ENCODE measurements at places on chromosomes 16 and 17.
A peak's percentile ranks its signal among the peaks of the same experiment; 100 is the strongest.

DNA sequence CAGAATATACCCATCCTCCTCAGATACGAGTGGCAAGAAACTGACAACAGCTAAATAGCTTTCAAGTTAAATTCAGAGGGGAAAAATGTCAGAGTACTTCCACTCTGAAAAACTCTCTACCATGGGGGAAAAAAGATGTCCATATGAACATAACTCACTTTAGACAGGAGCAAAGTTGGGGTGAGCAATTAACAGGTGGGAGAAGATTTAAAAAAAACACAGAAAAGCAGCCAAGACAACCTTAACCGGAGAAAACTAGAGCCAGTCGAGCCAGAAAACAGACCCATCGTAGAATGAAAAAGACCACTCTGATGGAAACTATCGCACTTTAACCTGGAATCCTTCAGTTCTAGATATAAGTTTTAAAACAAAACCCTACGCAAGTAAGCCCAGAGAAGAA lies 833 bp downstream of the TERF2 start:
- no peak for DNase-seq

GRCh38 chr17:32814836-32815235 lies 62.1 kb downstream of the MYO1D start:
- no peak for DNase-seq

GRCh38 chr16:81277541-81278080 lies 37.2 kb upstream of the GAN start:
- DNase-seq: no peak

- no peak for DNase-seq
Observed at GRCh38 chr17:35560703-35561102, at the start of gene SLFN14. SLFN14 (minus strand) TSS chr17:35560819; CDS start chr17:35558062, 2,757 bp downstream.

GRCh38 chr17:40399185-40399584 lies 18.5 kb downstream of the TOP2A start:
- peak; percentile 32 for DNase-seq

DNA sequence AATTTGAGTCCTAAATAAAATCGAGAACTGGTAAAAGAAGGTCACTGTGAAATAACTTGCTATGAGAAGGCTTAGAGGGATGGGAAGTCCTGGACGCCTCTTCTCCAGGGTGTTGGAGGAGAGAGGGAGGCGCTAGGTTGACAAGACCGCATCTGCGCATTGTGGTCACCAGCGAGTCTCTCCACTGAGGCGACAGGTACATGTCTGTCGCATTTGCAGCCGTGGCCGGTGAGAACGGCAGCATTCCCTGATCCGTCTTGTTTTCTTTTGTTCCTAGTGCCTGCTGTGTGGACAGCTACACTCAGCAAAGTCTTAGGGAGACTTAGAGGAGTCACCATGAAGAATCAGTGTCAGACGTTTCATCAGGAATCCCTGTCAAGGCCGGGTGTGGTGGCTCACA lies 8.1 kb upstream of the ATP6V0C start:
- DNase-seq: no peak

GRCh38 chr17:58632324-58633314 lies 59.2 kb downstream of the TEX14 start:
- DNase-seq: no peak

DNA sequence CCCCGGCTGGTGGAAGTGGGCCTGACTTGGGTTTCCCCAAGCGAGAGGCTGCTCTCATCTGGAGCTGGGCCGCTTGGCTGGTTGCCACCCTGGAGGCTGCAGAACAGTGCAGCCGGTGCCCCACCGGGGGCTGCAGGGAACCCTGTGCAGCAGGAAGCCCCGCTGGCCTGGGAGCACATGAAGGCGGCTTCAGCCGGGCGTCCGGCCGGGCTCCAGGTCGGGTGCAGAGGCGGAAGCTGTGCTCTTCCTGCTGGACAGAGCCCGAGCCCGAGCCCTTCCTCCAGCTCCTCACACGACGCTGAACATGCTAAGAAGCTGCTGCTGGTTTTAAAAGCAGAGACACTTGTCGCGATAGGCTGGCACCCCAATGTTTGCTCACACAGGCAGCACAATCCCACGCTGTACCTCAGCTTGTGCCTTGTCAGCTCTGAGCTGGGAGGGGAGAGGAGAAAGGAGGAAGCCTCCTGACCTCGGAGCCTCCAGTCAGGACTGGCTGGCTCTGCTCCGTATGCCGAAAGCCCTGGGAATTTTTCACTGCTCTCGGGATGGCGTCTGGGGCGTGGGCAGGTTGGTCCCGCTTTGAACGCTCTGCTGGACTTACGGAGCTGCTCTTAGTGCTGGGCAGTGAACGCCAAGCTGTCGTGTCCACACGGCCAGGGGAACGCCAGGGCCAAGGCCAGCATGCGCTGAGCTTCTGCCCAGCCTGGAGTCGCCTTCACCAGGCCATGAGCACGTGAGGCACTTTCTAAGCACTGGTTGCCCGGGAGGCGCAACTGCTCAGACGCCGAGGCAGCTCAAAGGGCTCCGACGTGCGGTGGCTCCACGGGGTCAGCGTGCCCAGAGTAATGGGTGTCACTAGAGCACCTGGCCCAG lies 8.8 kb downstream of the CDK5R1 start:
- no peak for DNase-seq

DNA sequence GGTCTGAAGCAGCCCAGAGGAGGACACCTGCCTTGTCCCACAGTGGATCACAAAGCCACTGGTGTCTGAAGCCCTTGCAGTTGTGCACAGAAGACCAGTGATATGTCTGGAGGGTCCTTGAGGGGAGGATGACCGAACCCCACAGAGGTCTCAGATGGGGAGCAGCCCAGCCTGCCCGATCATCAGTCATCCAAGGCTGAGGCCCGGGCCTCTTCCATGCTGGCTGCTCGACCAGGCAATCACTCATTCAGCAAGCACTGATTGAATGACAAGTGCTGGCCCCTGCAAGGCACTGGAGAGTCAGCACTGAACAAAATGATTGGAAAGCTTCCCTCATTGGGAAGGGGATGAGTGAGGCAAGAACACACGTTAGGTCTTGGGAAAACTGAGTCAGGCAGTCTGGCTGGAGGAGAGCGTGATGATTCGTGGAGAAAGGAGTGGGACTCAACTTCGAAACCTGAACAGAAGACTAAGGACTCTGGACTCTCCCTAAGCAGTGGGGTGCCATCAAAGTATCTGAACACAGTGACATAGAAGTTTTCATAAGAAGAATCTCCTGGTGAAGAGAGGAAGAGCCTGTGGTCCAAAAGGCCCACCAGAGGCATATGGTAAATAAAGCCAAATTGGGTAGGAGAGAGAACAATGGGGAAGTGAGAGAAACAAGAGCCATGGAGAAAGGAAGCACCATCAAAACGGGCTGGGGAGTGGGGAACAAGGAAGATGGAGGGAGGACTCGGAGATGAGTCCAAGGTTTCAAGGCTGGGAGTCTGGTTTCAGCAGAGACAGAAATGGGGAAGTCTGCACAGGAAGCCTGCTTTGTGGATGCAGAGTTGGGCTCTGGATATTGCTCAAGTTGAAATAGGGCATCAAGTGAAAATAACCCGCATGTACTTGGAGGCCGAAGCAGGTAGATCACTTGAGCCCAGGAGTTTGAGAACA lies 10.2 kb downstream of the PIK3R5 start:
- DNase-seq: no peak

GRCh38 chr17:81681672-81682071 lies 1.9 kb downstream of the ARL16 start:
- DNase-seq: peak; percentile 96

GRCh38 chr17:38428112-38428642 lies at the start of gene ARHGAP23:
ARHGAP23 (plus strand) TSS chr17:38428464; CDS start chr17:38428486, 22 bp downstream.
- peak; percentile 13 for DNase-seq

- peak; percentile 80 for DNase-seq
Observed at GRCh38 chr16:2054543-2055245, 6.9 kb downstream of the TSC2 start.

DNA sequence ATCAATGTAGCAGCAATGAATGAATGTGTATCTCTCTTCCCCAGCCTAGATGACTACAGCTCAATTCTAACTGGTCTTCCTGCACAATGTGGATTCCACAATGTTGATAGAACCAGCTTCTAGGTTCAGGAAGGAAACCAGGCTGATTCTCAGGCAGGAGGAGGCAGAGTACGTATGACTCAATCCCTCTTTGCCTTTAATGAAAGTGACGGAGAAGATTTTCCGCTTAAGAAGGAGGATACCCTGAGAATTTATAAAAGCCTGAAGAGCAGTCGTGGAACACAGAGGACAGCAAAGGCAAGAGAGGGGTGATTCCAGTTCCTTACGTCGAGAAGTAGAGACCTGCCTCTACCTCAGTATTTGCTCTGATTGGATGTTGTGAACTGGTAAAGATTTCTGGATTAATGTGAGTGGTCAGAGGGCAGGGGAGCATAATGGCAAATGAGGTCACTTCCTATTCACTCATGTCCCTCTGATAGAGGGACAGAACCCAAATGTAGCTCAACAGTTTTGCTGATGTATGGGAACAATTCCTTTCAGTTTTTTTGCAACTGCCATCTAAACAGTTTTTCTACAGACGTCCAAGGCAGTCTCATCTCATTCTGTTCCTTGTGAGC lies 15.0 kb upstream of the SLC16A11 start:
- no peak for DNase-seq

DNA sequence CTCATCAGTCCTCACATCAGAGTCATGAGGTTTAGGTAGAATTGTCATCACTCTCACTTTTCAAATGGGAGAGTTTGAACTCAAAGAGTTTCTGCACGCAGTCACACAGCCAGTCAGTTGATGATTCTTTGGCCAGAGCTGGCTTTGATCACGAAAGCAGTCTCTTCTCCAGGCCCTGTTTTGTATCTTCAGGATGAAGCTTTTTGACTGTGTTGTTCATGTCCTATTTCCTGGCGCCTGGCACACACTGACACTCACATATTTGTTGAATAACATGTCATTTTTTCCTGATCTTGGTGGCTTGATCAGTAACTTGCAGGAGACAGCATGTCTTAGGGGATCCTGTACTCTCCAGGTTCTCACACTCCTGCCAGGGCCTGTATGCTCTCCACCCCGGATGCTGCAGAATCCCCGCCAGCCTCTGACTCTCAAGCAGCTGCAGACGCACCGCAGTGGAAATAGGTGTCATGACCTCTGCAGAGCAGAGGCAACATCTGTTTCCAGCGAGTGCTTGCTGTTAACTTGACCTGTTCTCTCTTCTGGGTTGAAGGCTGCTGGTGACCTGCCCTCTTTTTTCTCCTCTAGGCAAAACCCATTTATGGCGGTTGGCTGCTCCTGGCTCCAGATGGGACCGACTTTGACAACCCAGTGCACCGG lies 33.0 kb downstream of the MPRIP start:
- DNase-seq: no peak

GRCh38 chr16:29826342-29826695 lies 6.1 kb downstream of the MVP start:
- no peak for DNase-seq

DNA sequence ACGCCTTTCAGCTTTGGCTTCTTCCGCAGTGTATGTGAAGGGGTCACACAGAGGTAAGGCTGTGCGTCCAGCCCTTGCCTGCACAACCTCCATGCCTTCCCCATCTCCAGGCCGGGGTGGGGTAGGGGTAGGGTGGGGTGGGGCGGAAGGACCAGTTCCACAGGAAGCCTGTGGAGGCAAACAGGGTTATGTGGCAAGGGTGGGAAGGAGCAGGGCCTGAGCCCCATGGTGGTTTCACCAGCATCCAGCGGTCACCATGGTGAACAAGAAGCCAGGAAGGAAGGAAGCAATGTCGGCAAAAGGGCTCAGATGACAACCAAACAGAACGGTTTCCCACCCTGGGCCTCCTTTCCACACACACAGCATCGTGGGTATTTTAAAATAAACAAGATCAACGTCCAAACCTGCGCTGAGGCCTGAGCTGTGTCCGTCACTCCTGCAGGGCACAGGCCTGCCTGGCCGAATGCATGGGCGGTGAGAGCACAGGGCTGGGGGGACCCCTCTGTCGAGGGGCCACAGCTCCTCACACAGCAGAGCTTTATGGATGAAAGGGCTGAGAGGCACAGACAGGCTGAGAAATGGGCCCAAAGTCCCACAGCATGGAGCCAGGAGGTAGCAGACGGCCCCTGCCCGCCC lies 80.5 kb downstream of the ZNF778 start:
- no peak for DNase-seq

- no peak for DNase-seq
Observed at GRCh38 chr17:31386542-31387075, 4.9 kb upstream of the RAB11FIP4 start.

GRCh38 chr16:8565498-8565897 lies 24.8 kb downstream of the TMEM114 start:
- no peak for DNase-seq

GRCh38 chr16:67356396-67356795 lies 29.8 kb downstream of the LRRC36 start:
- DNase-seq: no peak

DNA sequence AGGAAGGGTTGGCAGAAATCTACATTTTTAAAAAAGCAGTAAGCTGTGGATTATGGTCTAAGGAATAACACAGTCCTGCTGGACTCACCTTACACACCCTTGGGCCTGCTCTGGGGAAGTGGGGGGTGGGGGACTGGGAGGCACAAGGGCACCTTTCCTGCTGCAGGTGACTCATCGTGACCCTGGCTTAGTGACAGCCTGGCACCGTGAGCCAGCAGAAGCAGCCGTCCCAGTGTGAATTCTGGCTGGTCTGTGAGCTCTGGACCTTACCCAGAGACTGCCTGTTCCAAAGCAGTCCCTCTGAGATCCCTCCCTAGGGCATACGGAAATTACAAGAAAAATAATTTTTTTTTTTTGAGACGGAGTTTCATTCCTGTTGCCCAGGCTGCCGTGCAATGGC lies 4.2 kb upstream of the CRK start:
- DNase-seq: no peak

- no peak for DNase-seq
Observed at GRCh38 chr17:6526362-6527152, 29.8 kb downstream of the PITPNM3 start.

DNA sequence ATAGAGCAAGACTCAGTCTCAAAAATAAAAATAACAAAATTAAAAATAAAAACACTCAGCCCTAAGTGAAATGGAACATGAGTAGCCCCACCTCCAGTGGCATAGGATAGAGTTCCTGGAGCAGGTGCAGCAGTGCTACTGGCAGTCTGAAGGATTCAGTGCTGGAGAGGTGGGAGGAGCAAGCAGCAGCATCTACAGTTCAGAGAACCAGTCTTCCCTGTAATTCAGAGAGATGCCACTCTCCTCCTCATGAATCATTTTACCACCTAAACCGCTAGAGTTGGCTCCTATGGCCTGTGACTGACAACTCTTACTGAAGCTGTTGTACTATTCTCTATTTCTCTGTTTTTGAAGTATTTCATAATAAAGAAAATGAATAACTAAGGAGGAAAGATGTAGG lies 56.0 kb upstream of the SMURF2 start:
- DNase-seq: no peak

DNA sequence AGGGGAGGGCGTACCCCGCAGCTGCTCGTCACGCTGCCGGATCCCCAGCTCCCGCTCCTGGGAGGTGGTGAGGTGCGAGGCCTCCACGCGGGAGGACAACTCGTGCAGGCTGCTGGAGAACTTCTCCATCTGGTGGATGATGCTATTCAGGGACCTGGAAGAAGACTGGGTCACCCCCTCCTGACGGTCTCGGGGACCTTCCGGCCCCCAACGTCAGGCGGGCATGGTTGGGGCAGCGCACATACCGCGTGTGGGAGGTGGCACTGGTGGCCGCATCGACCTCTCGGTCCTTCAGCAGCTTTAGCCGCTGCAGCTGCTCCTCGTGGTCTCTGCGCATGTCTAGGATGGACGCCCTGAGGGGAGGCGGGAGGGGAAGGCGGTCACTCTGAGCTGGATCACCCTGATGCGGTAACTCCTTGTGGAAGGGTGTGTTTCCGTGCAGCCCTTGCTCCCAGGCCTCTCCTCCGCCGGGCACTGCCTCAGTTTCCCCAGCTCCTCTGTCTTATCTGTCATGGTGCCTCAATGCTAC lies 13.3 kb upstream of the MRPL38 start:
- DNase-seq: no peak
